ENCODE measurements at places on chromosomes 3 and 15. TPM values are rescaled to one million over a fixed set of nuclear protein-coding genes. Genes with fewer than 3 reads are reported as not detected.

Gene NRROS
- total RNA-seq, result 16.2 TPM

Gene KCTD6
- 8.3 TPM for total RNA-seq

Gene RLBP1
- total RNA-seq, result not detected

Gene HTR3E
- not detected for total RNA-seq

Gene SIN3A
- total RNA-seq, result 79.2 TPM

Gene CKMT1B
- not detected for total RNA-seq

Gene FAH
- total RNA-seq, result 28.0 TPM

Gene LDHAL6B
- total RNA-seq, result not detected

Gene TM4SF18
- total RNA-seq, result not detected

Gene KBTBD12
- not detected for total RNA-seq

Gene TXNRD3
- total RNA-seq, result 0.76 TPM

Gene TGM4
- total RNA-seq, result not detected

Gene MAP2K5
- 13.0 TPM for total RNA-seq

Gene SLC22A14
- not detected for total RNA-seq

Gene BBX
- total RNA-seq, result 37.1 TPM

Gene PARP15
- 2.5 TPM for total RNA-seq

Gene GOLGA8K
- total RNA-seq, result not detected

Gene ACKR4
- not detected for total RNA-seq

Gene CPN2
- 0.08 TPM for total RNA-seq

Gene UROC1
- not detected for total RNA-seq

Gene UCN2
- total RNA-seq, result not detected

Gene PTPRG
- total RNA-seq, result 0.10 TPM

Gene CLRN1
- not detected for total RNA-seq
